DMS153 (cell line): ENCODE measurements at places on chromosomes 2 and 18.

DNA sequence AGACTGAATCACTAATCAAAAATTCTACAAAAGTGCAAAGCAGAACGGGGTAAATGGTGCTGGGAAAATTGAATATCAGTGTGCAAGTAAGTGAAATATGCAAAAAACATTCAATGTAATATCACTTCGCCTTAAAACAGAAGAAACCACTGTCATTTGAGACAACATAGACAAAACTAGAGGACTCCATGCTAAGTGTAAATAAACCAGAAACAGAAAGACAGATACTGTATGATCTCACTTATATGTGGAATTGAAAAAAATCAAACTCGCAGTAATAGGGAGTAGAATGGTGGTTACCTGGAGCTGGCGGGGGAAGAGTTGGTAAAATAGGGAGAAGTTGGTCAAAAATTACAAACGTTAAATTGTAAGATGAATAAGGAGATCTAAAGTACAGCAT, 1420.0 kb upstream of the CDH2 start:
- DNase-seq: no peak

DNA sequence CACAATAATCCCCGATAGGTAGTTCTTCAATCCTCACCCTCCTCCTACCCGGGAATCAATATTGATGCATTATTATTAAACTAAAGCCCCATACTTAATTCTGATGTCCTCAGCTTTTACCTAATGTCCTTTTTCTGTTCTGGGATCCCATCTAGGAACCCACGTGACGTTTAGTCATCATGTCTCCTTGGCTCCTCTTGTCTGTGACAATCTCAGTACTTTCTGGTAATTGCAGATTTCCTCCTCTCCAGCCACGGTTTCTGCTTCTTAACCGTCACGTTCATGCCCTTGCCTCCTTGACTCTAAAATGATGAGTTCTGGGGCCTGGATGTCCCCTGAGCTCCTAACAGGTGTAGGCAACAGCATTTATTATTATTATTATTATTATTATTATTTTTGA, 2.9 kb upstream of the DGKD start:
- DNase-seq: no peak

DNA sequence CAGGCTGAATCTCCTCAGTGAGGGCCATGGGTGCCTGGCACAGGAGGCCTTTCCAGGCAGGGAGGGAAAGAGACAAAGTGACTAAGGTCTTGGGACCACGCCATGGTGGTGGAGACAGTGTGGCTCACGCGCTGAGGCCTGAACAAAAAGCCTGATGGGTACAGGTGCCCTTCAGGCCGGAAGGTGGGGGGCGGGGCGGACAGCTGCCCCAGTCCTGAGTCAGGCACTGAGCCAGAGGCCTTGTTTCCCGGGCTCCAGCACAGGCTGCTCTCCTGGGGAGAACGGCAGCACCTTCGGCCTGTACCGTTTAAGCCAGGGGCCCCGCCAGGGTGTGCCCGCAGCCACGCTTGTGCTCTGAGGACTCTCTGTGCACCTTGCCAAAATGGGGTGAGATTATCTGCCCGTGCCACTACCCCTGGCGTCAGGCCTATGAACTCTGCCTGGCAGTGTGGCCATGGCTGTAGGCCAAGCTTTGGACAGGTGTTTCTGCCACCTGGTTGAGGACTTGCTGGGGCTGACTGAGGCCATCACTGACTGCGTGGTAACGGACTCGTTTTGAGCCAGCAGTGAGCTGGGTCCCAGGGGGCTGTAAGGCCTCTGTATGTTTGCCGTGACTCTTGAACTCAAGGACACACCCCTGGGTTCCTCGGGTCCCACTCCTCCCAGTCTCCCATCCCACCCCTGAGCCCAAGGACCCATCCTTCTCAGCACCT, 31.7 kb upstream of the DNMT3A start:
- peak; percentile 75 for DNase-seq

GRCh38 chr2:102618452-102619413, 620 bp upstream of the SLC9A2 start:
- DNase-seq: no peak

DNA sequence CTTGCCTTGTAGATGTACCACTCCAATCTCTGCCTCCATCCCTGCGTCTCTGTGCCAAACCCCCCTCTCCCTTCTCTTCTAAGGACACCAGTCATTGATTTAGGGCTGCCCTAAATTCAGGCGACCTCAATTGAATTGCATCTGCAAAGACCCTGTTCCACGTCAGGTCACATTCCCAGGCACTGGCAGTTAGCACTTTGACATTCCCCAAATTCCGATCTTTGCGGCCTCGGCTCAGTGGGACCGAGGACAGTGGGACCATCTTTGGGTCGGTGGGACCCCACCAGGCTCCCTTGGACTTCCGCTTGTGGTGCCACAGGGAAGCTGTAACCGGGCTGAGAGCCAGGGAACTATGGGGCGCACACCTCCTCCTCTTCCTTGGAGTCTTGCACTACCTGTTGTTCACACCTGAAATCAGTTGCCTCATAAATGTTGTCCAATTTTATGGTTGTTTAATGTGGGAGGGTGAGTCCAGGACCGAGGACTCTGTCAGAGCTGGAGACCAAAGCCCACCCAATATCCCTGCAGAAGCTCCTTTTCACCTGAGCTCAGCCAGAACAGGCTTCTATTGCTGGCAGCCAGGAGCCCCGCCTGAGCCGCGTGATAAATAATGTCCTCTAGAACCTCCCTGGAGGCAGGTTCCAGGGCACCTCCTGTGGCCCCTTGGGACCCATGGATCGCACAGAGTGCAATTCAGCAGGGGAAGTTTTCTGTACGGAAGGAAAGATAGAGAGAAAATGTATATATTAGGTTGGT, 271.6 kb downstream of the EIPR1 start:
- no peak for DNase-seq

DNA sequence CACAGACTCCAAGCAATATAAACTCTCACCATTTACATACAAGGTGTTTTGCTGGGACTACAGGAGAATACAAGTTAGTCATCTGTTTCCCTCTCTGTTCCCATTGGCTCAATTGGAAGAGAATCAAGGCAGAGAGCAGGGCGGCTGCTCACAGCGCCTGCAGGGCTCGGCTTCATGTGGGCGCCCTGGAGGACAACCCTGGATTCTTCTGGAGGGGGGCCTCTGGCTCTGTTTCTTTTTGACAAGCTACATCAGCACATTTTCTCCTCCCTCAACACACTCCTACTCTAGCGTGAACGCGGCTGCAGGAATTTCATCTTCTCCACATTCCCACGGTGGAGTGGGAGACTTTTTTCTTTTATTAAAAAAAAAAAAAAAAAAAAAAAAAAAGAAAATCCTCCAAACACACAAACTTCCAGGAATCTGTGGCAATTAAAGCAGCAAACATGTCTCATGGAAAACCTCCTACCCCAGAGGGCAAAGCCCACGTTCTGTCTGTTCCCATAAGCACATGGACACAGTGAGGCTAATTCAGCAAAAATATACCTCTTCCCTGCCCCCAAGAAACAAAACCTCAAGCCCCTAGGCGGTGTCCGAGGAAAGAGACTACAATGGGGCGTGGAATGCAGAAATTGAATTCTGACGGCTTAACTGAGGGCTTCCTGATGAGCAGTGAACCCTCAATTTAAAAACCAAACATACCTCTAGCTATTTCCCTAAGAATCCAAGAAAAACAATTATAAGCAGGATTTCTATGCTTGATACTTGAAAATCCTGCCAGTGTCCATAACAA, 50.6 kb downstream of the PARD6G start:
- DNase-seq: no peak

DNA sequence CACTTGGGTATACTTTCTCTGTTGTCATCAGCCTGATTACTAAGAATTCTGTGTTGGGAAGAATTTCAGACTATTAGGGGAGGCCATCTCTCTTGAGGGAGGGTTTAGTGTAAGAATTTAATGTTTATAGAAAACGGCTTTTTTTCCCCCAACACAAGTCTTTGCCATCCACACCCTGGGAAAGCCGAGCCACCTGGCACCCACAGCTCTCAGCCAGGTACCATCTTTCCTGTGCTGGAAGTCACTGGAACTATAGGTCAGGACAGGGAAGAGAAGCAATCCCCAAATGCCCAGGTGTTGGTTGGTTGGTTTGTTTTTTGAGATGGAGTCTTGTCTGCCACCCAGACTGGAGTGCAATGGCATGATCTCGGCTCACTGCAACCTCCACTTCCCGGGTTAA, 155.1 kb downstream of the SMAD7 start:
- DNase-seq: no peak

DNA sequence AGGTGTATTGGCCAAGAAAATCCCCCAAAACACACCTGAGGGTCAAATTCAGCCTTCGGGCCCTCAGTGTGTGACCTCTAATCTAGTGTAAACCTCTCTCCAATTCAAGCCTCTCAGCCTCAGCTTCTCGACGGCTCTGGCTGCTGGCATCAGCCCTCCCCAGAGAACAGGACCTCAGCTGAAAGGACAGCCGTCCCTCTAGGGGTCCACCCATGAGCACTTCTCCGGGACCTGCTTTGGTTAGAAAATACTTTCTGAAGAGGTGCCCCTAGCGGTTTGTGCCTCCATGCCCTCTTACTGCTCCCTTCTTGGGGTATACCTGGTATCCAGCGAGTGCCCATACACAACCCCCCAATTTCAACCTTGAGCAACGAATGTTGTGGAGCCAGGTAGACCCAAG, 48.8 kb downstream of the INHBB start:
- DNase-seq: no peak

DNA sequence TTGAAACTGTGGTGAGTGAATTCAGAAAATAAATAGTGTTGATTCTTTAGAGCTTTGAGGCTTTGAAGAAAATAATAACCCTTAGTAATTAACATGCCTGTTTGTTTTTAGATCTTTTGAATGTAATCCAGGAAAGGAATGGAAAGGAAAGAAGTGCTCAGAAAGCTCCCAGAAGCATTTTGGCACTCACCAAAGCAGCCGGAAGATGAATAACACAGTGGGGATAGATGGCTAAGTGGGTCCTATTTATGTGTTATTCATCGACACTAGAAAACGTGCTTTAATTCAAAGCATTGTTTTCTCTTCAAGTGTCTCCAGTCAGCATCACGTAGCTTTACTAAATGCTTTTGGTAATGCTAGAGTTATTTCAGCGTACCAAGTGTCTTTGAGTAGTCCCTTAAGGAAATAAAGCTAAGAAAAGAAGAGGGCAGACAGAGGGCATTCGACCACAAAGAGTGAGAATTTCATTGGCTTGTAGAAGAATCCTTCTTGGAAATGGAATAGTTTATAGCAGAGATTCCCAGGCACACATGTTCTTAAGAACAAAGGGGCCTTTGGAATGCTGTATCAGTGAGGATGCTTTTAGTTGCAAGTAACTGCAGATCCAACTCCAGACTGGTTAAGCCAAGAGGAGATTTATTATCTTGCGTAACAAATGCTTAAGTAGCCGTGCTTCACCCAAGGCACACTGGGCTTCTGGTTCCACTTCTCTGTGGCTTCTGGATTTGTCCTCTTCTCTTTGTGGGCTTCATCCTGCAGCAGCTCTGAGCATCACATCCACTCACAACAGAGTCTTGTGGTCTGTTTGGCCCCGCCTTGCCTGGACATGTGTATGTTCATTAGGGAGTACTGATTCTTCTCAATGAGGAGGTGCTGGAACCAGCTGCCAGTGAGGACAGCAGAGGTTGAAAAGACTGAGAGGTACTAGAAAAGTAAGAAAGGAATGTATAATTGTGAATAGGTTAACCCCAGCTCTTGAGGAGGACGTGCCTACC, 63.6 kb upstream of the LTBP1 start:
- no peak for DNase-seq

- DNase-seq: no peak
Measured at GRCh38 chr2:25482341-25482740, 140.6 kb upstream of the DNMT3A start.

DNA sequence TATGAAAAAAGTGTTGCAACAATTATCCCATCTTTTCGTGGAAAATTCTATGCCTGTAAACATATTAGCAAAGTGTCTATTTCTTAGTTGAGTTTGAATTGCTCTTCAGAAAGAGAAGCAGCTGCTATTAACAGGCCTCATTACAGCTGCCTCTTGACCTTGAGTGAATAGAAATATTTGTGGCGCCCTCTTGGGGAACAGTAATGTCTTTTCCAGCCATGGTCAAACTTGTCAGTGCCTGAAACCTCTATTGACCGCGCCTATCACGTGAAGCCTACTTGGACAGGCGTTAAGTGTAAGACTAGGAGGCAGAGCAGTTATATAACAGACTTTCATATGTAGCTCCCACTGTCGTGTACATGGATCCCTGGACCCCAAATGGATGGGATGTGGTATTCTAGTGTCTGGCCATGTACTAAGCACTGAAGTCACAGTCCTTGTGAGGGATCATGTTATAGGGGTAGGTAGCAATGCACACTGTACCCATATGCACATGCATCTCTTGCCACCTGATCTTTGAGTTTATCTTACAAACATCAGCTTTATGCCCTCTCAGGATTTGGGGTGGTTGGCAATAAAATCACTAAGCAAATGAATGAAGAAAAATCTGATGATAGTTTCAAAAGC, 245.0 kb downstream of the PTGR3 start:
- DNase-seq: peak; percentile 82

- no peak for DNase-seq
Measured at GRCh38 chr2:157414050-157414449, 29.8 kb downstream of the CYTIP start.

DNA sequence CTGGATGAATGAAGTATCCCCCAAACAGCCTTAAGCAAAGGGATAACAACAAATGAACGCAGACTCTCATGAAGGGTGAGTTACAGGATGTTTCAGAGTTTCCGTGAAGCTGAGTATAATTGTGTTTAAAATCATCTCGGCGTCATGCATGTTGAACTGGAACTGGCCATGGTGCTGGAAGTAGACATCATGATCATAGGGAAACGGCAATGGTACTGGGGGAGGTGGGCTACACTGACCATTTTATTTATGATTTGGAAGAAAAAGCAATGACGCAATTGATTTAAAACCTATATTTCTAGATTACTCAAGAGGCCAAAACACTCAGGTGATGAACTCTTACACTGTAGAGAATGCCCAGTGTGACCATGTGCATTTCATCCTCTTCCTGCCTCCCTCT, 387.9 kb upstream of the MYT1L start:
- no peak for DNase-seq
